ENCODE measurements at places on chromosomes 6 and 20. TPM values are rescaled to one million over a fixed set of nuclear protein-coding genes. Genes with fewer than 3 reads are reported as not detected.

The SRSF12 gene
- not detected for total RNA-seq

The MOG gene
- total RNA-seq, result not detected

The FLRT3 gene
- total RNA-seq, result not detected

The ZFP57 gene
- total RNA-seq, result not detected

The GSTA3 gene
- not detected for total RNA-seq

DNA sequence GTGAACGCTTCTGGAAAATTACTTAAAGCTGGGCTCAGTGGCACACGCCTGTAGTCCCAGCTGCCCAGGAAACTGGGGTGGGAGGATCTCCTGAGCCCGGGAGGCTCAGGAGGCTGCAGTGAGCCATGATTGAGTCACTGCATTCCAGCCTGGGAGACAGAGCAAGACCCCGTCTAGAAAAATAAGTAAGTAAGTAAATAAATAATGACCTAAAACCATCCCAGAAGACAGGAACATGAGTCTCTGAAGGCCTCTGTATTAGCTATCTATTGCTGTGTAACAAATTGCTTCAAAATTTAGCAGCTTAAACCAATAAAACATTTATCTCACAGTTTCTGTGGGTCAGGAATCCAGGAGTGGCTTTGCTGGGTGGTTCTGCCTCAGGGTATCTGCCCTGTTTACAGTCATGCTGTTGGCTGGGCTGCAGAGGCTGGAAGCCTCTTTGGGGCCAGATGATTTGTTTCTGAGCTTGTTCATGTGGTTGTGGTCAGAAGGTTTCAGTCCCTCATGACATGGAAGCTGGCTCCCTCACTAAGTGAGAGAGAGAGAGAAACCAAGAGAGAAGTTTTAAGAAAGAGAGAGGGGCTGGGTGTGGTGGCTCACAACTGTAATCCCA, 48.4 kb upstream of the NCOA3 start:
- no peak for DNase-seq

DNA sequence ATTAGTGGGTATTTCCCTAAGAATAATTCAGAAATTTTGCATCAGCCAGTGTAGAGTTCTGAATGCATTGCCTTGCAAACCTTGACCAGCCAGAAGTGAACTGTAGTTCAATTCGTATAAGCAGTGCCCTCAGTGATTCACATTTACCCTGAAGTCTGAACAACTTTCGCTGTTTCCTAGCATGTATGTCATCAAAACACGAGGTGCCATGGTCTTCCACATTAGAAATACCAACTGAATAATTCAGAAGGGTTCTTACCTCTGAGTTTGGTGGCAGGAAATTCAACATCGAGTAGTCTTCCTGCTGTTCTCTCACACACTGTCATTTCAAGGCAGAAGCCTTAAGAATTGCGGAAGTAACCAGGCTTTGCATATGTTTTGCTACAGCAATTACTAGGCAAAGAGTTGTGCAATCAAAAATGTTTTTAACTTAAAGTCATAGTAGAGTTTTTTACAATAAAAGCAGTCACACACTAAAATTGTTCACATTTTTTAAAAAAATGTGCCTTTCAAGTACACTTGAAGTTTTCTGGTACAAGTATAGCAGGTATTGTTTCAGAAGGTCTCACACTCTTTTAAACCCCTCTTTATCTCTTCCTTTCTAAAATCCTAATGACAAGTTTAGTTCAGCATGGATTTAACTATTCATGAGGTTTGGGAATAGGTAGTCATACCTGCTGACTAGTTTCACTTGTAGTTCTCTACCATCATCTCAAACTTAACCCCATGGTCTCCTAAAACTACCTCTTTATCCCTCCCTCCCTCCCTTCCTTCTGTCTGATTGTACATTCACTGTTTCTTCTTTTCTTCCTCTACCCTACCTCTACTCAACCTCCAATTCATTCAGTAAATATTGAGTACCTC, 118.3 kb downstream of the STXBP5 start:
- DNase-seq, result peak; percentile 29

GRCh38 chr6:155171109-155171746, 92.6 kb upstream of the CLDN20 start:
- peak; percentile 78 for DNase-seq

DNA sequence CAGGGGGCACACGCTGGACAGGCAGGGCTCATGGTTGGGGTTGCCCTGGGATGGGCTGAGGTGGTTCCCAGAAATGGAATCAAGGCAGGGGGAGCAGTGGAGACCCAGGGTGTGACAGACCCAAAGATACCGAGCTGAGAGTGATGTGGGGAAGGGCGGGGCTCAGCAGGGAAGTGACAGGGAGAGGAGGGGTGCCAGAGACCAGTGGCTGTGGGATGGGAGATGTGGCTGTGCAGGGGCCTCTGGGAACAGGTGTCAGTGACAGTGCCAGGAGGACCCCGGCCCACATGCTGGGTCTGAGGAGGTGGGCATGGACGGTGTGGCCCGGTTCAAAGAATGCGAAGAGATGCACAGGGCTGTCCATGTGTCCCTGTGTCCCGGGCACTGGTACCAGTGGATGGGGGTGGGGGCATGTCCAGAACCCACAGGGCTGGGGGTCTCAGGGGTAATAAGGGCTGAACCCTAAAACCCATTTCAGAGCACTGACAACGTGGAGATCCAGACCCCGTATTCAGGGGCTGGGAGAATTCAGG, 1.0 kb downstream of the CABLES2 start:
- no peak for DNase-seq

- DNase-seq, result no peak
Measured at GRCh38 chr6:22952097-22952496, 382.7 kb downstream of the HDGFL1 start.

All from CD4-positive, alpha-beta memory T cell (primary cell).